DMS79 (cell line): ENCODE measurements at places on chromosomes 5 and 9.

DNA sequence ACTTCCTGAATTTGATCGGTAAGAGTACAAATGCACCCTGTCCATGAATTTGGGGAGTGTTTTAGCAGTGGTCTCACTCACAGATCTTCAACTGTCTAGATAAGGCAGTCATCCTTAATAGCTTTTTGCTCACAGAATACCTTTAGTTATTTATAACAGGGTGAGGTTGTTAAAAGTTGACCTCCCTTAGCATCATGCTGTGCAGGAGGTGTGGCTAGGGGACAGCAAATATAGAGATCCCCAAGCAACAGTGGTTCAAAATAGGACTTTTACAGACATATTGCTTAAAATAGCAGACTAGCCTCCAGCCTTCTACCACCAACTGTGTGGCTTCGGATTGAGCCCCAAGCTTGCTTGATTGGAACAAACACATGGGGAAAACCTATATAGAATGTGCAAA lies 724.4 kb downstream of the TLE1 start:
- DNase-seq, result no peak

GRCh38 chr9:35431467-35431866 lies 58.4 kb upstream of the RUSC2 start:
- DNase-seq, result no peak

DNA sequence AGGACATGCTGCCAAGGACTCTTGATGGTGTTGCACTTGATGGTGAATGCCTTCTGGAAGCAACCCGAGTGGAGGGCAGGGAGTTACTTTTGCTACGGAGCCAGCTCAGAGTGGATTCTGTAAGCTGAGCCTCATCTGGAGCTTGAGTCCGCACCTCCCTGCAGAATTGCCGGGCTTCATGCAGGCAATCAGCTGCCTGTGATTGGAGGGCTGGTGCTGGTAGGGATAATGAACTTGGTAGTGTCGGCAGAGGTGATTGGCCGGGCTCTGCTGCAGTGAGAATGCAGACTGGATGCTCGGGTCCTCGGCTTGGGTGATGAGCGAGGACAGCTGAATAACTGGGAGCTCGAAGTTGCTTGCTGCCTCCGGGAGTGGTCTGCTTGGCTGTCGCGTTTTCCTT lies 23.1 kb downstream of the SLC25A25 start:
- peak; percentile 92 for DNase-seq

GRCh38 chr9:85200726-85201404 lies 531.3 kb downstream of the NTRK2 start:
- DNase-seq, result no peak

DNA sequence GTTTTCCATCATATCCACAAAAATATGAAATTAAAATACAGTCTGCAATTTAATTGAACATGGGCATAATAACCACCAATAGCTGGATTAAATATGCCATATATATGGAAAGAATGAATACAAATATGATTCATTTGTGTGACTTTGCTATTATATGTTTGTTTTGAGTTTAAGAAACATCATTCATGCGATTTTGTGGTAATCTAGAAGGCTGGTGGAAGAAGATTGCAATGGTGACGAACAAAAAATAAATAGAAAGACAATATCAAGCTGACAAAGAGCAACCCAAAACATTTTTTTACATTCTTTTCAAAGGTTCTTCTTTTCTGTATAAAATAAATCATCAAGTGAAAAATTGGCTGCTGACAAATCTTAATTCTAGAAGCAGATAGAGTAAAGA lies 610.0 kb downstream of the MAT2B start:
- DNase-seq, result no peak

GRCh38 chr5:75545131-75545530 lies 33.4 kb downstream of the POLK start:
- DNase-seq, result no peak

DNA sequence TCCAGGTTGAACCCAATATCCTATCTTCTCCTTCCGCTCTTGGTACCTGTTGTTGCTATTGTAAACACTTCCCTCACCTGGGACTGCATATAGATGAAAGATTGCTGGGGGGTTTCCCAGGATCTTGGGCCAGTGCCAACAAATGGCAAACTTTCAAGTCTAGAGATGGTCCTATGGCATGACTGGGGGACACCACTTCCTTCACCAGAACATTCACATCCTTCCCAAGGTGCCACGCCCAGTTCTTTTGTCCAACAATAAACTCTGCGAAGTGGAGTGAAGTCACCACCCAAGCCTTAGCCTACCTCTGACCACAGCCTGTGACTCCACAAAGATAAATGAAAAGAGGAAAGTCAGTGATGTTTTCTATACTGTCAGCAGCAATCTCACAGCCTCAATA lies 34.4 kb downstream of the DOCK8 start:
- DNase-seq, result no peak

- DNase-seq, result no peak
These were observed 72.1 kb upstream of the ZNF618 start for GRCh38 chr9:113803811-113804589.
